ENCODE measurements at places on chromosomes 12 and 14.

DNA sequence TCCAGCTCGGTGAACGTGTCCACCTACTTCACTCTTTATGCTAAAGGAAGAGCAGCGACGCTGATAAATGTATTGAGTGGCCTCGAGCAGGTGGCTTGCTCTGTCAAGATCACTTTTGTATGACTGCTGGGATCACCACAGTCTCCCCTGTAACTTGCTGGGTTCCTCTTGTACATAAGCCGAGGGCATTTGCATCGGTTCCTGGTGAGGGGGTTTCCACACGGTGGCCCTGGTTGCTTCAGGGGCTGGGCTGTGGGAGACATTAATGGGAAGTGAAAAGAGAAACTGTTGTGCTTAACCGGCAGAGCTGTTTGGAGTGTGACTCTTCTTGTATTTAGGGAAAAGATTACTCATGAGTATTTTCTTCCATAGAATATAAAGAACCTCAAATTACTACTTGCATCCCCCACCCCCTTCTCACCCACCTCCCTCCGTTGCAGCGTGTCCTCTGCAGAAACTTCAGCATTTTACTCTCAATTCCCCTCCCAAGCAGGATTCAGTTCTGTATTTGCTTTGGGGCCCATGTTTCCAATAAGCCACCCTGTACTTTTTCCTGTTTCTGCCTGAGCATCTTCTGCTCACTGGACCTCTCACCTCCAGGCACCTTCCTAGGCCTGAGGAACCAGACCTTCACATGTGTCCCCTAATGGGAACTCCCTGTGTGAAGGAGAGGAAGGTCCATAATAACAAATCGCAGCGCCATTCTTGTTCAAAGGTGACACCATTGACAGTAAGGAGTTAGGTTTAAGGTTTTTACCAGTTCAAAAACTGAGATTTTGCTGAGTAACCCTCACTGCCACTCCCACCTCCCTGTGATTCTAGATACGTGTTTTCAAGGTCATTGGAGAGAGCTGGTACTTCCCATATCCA is 187.0 kb downstream of the ETV6 start:
- peak; percentile 58 for DNase-seq

DNA sequence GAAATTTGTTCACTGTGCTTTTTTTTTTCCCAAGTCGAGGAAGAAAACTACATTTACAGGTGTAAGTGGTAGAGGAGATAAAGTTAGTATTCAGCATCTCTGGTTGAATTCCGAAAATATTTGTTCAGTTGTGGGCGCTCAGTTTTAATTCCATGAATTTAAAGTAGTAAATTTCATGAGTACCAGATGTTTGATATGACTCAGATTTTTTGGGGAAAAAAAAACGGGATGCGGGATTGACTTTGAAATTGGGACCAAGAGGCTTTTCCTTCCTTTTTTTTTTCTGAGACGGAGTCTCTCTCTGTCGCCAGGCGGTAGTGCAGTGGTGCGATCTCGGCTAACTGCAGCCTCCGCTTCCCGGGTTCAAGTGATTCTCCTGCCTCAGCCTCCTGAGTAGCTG is 1.6 kb downstream of the TULP3 start:
- no peak for DNase-seq

- DNase-seq, result no peak
Observed at GRCh38 chr12:45572114-45572513, 157.4 kb upstream of the ARID2 start.

GRCh38 chr14:72880820-72881219 is 13.1 kb downstream of the DPF3 start:
- DNase-seq, result no peak

DNA sequence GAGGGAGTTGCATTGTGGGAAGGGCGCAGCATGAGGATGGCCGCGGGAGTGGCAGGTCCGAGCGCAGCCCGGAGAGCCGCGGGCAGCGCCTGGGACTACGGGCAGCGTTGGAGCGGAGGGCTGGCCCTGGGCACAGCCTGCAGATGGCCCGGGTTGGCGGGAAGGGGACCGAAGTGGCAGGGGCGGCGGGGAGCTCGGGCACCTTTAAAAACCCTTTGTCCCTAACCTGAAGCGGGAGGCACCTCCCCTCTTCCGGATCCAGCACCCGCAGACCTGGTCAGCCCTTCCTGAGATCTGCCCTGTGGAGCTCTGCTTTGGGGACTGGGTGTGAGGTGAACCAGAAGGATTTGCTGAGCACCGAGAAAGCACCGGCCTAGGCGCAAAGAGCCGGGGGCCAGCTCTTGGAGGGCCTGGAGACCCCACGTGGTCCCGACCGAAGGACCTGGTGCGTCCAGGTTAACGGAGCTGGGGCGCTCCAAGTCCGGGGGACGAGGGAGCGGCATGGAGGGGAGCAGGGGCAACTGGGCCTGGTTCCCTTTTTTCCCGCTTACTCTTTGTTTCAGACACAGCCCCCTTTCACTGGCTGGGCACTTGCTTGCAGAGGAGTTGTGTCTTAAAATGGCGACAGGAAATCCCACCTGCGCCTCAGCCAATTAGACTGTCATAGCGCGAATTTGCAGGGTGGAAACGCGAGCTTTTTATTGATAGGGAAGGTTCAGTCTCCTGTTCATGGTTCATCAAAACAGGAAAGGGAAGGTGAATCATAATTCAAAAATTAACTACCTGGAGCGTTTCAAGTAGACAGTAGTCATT is 792 bp upstream of the SLC38A1 start:
- peak; percentile 26 for DNase-seq

DNA sequence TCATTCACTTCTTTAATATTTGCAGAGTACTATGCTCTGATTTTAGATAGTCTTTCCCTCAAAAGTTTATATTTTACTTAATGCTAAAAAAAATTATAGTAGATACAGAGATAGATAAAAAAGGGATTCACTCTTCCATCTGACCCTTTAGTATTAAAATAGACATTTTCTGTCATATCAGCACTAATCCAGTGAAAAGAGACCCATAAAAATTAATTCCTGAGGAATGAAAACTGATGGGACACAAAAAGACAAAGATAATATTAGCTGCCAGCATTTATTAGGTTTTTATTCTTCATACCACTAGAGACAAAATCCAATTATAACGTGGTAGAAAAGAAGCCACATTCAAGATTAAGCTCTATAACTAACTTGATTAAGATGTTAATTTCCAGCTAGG is 45.3 kb downstream of the SOS2 start:
- no peak for DNase-seq

DNA sequence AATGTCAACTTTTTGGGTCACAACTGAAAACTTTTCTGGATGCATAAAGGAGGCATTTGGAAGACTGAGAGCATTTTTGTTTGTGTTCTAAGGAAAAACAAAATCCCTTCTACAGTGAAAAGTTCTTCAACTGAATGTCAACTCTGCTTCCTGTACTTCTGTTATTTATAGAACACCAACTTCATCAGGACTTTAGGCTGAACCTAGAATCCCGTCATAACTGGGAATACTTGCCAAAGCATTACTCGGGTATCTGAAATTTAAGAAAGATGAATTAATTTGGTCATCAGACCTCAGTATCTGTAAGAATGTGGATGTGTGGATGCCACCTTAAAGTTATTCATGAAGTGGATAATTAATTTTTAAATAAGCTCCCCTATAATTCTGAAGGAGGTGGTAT is 73.2 kb downstream of the FERMT2 start:
- DNase-seq, result no peak

DNA sequence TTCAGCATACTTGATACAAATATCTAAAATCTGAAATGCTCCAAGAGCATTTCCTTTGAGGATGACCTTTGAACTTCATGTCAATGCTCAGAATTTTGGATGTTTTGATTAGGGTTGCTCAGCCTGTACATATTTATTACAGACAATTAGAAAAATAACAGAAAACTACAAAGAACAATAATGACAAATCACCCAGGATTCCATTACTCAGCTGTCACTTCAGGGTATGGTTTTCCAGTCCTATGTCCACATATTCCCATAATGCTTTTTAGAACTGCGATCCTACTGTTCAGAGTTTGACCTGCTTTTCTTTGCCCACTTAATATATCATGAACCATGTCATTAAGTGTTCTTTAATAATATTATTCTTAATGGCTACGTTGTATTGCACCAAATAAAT is 11.4 kb downstream of the DLGAP5 start:
- no peak for DNase-seq

GRCh38 chr12:94621662-94622359 is 28.5 kb downstream of the TMCC3 start:
- DNase-seq, result no peak

- DNase-seq, result no peak
Observed at GRCh38 chr12:10736463-10736862, 13.3 kb upstream of the YBX3 start.

- no peak for DNase-seq
Observed at GRCh38 chr12:28027947-28028724, 55.6 kb upstream of the PTHLH start.

DNA sequence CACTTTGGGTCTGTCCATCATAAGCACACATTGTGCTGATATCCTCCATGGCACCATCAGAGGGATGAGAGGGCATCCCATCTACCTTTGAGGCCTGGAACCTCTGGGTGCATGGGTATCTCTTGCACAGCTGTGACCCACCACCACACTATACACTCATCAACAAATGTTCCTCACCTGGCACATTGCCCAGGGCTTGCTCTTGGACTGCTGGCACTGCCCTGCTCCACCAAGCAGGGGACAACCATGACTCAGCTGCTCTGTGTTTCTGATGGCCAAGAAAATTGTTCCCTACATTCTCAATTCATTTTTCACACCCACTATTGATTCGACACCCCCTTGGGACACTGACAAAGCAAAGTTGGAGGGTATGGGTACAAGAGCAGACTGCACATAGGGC is 155.5 kb downstream of the PTPRO start:
- no peak for DNase-seq

DNA sequence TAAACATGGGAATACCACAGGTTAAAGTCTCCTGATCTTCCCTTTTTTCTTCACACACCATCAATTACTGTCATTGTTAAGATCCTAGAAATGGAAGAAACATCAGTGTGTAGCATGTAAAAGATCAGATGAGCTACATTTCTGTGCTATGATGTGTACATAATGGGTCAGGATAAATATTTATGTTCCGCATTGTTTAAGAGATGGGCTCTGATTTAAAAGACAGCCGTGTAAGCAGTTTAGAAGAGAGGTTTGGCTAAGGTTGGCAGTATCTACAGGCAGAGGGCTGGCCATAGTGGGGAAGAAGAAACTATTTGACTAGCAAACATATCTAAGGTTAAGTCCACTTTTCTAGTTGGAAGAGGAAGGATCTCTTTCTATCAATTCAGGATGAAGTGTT is 49.4 kb downstream of the LRRC9 start:
- no peak for DNase-seq

GRCh38 chr12:119230807-119231206 is 52.1 kb downstream of the HSPB8 start:
- DNase-seq, result no peak

GRCh38 chr12:110012137-110012536 is 12.9 kb downstream of the ANKRD13A start:
- no peak for DNase-seq

DNA sequence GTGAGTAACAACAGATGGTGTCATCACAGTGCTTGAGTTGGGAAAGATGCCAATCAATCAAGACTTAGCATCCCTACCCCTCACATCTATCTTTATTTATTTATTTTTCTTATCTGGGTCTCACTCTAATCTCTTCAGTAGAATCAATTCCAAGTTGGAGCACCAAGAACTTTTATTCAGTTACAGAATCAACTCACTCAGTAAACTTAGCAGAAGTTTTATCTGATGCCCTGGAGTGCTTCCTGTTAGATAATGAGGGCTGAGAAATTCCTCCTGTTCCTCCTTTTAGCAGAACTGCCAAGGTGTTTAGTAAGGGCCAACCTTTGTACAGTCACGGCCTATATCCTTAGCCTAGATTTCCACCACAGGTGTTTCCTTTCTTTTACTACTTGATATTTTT is 11.3 kb upstream of the SLC5A8 start:
- no peak for DNase-seq
